Activated CD4-positive, alpha-beta T cell treated with anti-CD3 and anti-CD28 coated beads, Interleukin-2, amount 10 ng/mL, durations not matched to agents 7 days and 5 days (primary cell): ENCODE measurements at places on chromosomes 5 and 9.

DNA sequence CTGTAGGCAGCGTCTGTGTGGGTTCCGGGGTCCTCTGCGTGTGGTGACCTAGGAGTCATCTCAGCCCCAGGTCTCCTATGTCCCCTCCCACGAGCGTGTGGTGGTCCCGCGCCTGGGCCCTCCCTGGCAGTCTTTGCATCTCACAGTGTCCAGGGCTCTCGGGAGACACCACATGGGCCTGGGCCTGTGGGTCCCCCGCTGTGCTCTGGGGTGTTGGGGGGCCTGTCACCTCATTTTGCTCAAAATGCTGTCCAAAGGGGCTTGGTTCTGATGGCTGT is 27.1 kb downstream of the CEP72 start:
- no peak for DNase-seq

DNA sequence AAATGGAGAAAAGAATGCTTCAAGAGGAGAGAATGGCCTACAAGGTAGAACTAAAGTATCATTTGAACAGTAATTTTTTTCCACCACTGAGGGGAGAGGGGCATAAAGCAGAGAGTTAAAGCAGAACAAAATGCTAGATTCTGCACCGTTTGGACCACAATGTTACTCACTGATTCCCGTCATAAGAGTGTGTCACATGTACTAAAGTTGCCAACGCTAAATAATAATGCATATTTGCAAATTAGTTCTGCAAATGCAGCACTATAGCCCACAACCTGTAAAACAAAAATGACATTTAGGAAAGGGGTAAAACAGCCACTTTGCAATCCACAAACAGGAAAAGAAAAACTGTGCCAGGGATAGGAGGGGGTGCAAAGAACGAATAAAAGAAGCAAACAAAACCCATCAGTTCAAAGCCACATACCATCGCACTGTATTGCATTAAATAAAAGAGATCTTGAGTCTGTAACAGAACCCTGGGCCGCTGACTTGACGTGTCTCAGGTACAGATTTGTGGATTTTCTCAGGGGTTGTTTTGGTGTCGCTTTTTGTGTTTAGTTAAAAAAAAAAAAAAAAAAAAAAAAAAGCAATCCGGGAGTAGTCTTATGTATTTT is 7.7 kb upstream of the NFIB start:
- no peak for DNase-seq

- DNase-seq: no peak
Observed at GRCh38 chr5:42875785-42876374, 64.2 kb upstream of the SELENOP start.

DNA sequence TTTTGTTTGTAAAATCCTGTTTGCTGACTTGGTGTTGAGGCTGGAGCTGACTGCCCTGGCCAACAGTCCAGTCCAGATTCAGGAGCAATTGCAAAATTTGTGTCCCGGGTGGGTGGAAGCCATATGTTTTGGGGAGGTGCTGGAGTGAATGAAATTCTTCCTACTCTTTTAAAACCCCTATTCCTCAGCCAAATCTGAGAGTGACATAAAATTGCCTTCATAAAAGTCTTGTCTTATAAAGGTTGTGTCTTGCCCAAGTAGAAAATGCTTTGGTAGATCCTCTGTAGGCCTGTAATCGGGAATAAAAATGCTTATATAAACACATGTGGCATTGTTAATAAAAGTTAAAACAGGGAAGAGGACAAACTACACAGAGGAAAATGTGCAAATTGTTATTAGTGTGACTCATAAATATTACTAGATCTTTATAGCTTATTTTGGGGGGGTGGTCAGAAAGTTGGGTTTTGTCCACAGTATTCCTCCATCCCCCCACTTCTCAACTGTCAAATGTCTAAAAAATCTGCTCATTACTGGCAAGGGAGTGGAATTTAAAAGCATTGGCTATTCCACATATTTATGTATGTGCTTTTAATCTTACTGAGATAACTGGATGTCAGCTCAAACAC is 45.6 kb downstream of the NNT start:
- no peak for DNase-seq

- no peak for DNase-seq
Observed at GRCh38 chr5:146081556-146081955, 23.8 kb downstream of the PLAC8L1 start.

GRCh38 chr9:130825351-130825651 is 9.8 kb upstream of the ABL1 start:
- DNase-seq: no peak

DNA sequence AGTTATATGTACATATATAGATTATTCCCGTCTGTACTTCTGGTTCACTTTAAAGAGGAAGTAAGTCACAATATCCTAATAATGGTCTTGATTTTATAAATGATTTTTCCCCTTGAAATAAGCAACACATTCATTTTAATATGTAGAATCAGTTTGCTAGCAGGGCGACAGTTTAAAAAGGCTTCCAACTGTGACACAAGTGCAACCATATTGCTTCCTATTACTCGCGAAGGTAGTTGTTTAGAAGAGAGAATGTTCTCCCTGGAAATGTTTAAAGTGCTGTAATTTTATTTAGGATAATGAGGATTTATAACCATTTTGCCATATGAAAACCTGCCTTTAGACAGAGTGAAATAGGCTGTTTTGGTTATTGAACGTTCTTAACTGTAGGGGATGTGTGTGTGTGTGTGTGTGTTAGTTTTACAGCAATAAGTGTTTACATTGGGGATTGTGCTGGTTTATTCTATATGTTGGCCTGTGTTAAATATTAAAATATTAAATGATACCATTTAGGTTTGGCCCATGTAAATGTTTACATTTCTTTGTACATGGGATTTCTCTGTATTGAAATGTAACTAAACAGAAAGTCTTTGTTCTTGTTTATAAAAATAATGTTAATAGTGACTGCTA is 138.3 kb downstream of the PBX3 start:
- DNase-seq: no peak
